T-helper 1 cell (primary cell): ENCODE measurements at places on chromosomes 1 and 21.

DNA sequence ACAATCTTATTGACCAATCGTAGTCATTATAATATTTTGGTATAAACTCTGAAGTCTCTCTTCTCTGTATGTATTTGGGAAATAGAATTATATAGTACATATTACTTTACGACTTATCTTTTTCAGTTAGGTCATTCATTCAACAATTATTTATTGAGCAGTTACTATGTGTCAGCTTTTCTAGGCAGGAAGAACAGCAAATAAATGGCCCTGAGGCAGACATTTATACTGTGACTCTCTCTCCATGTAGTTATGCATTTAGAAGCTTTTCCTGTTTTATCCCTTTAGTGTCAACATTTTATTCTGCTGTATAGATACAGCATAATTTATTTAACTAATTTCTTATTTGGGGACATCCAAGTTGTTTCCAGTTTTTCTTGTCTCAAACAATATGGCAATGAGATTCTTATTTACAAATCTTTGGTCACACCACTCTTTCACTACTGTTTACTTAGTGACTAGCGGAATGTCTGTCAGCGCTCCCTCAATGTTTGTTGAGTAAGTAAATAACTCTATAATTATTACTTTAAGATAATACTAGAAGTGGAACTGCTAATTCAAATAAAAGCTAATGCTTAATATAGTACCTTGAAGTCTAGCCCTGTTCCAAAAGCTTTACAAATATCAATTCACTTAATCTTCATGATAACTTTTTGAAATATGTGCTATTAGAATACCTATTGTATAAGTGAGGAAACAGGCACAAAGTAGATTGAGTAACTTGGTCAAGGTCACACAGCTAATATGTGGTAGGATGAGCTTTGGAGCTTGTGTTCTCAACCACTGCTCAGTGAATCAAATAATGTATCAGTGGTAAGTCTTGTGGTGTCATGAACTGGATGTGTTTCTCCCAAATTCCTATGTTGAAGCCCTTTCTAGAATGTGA lies 465.6 kb downstream of the SIPA1L2 start:
- no peak for DNase-seq

GRCh38 chr1:8409106-8409505 lies 91.2 kb downstream of the SLC45A1 start:
- no peak for DNase-seq

- no peak for DNase-seq
Measured at GRCh38 chr1:156081917-156082308, 352 bp downstream of the MEX3A start.

GRCh38 chr1:5526822-5527551 lies 465.2 kb downstream of the NPHP4 start:
- no peak for DNase-seq

DNA sequence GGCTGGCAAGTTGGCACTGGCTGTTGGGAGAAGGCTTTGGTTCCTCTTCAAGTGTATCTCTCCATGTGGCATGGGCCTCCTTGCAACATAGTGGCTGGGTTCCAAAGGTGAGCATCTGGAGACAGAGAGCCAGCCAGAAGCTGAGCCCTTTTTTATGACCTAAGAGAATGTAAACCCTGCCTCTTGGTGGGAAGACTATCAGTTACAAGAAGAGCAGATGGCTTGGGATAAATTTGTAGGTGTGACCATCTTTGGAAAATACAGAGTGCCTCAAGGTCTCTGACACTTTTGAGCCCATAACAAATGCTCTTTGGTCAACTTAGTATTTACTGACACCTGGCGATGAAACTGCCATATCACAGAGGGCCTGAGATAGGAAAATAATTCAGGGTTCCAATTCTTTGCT lies 31.4 kb upstream of the PRELP start:
- no peak for DNase-seq

DNA sequence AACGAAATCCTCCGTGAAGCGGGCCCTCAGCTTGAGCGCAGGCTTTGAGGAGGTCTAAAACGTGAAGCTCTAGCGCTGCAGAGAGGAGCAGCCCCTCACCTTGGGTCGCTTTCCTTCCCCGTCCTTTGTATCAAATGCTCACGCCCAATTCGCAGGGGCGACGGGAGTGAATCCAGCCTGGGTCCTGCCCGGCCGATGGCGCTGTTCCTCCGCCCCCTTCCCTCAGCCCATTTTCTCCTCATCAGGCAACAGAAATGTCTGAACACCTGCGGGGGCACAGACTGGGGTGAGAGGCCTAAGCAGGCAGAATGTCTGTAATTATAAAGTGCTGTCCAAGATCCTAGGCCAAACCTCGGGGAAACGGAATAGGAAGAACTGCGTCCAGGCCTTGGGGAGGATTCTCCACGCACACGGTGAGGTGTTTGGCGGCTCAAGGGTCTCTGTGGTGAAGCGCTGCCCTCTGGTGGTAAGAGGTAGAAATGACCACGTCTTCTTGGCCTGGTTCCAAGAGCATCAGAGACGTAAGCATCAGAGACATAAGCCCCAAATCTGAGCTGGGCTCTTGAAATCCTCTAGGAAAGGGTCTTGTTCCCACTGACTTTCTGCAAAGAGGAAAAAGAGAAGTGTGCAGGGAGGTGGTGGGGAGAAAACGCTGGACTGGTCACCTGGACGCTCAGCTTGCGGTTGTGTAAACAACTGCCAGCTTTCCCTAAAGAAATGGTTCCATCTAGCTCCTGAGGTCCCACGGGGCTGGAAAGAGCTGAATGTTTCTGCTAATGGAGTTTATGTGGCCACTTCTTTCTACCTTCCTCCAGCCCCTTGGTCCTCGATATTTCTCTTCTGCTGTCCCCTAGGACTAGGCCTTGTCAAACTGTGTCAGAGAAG lies 92.1 kb upstream of the CD53 start:
- peak; percentile 64 for DNase-seq

GRCh38 chr1:202144402-202145067 lies at the start of gene ARL8A:
Gene ARL8A, minus strand, starts transcription at chr1:202144737. Its CDS starts 165 bp downstream, at chr1:202144572.
- DNase-seq: peak; percentile 52

GRCh38 chr1:109641078-109641740 lies 14.7 kb upstream of the GSTM4 start:
- no peak for DNase-seq

DNA sequence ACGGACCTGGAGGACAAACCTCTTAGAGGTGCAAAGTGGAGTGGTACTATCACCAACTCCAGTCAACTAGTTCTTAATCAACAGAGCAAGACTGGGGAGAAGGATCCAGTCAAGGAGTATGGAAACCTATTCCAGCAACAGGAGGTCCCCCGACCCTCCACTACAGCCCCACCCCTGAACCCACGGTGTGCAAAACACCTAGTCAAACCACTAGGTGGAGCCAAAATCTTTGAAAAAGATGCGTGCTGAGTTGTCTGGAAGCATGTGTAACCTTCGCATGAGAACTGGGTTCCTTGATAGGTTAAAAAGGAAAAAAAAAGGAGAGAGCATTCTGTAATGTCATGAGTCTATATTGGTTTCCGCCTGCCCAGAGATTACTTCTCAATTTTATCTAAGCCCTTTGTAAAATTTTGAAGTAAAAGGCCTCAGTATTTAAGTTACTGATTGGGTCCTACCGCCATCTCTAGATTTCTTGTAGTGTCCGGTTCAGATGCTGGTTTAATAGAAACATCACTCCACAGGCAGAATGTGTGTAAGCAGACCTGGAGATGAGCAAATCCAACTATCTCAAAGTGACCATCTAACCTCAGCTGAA lies 81.9 kb upstream of the HAO2 start:
- no peak for DNase-seq

- no peak for DNase-seq
Measured at GRCh38 chr1:24235921-24236788, 49.1 kb upstream of the IFNLR1 start.

DNA sequence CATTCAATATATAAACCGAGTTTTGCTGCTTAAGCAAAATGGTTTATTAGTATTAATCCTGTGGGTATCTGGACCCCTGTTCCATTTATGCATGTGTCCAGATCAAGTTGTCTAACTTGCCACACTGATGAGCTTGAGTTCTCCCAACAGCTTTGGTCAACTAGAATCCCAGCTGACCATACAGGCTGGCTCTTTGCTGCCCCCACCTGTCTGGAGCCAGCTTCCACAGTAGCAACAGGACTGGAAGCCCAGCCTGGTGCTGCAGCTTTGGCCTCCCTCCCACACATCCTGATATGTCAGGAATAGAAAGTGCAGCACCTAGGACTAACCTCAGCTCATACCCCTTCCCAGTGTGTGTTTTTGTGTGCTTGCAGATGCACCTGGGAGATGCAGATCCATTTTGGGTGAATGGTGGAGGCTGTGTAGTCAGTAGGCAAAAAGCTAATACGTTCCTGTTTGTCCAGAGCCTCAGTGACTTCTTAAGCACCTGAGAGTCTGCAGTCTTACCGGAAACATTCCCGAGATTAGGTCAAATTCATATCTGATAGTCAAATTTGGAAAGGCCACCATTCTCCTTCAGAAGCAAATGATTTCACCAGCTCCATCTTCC lies 40.9 kb upstream of the BEND5 start:
- peak; percentile 2 for DNase-seq

DNA sequence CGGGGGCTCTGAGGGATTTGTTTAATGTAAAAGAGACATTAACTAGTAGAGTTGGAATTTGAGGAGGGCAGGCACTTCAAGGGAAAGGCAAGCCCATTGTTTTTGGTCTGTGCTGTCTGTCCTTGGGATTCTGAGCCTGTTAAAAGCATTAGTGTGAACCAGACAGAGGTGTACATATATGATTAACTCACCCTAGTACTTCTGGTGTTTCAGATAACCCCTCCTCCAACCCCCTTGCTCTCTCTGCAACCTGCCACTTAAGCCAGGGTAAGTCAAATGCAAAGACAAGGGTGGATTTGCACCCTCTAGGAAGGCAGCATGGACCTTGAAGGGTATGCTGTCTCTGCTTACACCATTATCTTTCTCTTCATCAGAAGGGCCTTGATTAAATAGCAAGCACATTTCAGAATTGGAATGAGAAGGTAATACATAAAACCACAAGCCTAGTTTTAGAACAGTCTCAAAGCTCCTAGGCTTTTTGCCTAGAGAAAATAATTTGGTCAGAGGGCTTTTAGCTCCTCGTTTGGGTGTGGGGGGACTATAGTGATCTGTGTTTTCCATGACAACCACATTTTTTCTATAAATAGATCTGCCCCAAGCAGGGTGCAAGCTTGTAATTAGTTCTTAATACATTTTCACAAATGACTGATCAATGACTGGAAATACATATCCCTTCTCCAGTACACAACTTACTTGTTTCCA lies 120.7 kb upstream of the SGIP1 start:
- DNase-seq: no peak
